ENCODE measurements at places on chromosomes 5 and 9.

- no peak for DNase-seq
These were observed 215.3 kb downstream of the SPOCK1 start for GRCh38 chr5:137283801-137284200.

DNA sequence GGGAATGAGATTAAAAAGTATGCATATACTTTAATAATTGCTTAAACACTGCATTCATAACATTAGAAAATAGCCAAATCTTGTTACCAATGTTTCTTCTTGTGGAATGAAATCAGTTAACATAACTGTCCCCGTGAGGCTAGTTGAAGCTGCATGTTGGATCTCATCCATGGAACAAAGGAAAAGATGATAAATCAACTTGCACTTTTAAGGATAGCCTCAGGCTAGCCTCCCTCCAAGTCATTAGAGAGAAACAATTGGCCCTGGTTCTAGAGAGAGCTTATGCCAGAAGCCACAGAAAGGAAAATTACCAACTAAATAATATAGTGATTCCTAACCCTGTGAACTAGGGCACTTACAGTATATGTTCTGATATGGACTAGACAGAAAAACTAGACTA lies 66.9 kb downstream of the GRIN3A start:
- no peak for DNase-seq

DNA sequence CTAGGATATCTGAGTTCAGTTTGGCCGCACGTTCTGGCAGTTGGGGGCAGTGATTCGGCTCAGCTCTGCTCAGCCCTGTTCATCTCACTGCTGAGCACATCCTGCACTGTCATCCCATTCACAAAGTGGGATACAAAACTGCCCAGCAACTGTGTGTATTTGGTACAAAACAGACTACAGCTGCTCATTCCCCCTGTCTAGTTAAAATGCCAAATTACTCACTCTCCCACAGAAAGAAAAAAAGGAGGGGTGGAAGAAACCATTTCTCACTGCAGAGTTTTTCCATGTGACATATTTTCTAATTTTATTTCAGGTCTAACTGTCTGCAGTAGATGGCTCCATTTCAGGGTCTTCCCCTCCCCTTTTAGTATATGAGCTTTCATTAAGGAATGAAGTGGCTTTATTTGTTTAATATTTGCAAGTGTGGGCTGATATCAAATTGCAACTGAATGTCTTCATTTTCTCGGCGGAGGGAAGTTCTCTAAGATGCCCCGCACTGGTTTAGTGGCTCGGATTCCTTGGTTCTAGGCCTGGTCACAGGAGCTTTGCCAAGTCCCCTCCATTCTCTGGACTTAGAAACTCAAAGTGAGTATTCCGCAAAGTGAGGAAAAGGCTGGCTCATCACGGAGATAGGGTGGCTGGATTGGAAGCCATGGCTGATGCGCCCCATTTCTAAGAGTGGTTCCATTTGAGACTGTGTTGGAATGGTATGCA lies 14.7 kb downstream of the COL15A1 start:
- DNase-seq, result no peak

DNA sequence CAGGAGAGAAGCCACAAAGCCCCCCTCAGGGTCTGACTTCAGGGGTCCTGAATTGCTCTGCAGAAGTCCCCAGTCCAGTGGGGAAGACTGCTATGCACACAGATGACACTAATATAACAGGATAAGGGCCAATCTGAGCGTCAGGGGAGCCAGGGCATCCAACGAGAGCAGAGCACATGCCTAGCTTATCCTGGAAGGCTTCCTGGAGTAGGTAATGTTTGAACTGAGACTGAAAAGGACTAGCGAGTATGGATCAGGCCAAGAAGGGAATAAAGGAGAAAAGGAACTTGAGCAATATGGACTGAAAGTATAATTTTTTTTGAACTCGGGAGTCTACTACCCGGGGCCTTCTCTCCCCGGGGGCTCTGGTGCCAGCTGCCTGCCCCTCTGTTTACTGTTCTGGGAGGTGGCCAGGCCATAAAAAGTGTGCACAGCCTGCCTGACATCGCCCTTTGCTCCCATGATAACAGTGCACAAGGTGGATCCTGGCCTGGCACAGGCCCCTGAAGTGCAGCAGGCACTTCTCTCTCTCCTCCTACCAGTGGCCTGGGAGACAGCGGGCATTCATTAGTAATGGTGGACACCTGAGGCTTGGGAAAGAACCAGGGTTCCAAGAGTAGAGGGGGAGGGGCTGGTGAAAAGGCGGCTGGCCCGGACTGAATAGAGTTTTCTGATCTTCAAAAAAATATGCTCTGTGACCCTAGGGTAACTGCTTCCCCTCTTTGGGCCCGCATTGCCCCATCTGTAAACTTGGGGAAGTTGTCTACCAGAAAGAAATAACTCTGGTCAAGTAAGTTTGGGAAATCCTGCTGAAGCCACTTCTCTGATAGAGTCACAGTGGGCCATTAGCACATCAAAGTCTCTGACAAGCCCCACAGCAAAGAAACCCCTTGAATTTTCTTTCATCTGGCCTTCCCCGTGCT lies 4.6 kb upstream of the SLC6A7 start:
- DNase-seq, result no peak

- DNase-seq, result no peak
These were observed 151.2 kb downstream of the SNCAIP start for GRCh38 chr5:122463221-122463620.

- no peak for DNase-seq
These were observed 74.8 kb downstream of the SLF1 start for GRCh38 chr5:94693043-94693822.

GRCh38 chr9:116208417-116209232 lies 55.0 kb downstream of the PAPPA start:
- DNase-seq, result no peak

DNA sequence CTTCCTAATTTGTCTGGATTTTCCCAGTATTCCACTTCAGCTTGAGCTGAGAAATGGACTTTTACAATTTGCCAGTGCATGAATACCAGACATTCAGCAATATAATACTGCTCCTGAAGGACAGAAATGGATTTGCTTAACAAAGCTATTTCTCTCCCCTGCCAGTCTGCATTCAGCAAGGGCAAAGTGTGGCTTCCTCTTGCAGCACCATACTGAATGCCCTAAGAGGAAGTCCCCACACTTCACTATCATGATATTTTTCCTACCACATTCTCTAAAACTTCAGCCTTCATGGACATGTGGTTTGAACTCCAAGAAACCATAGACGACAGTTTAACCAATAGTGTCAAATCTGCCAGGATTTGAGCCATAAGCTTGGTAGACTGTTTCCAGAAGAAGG lies 19.8 kb upstream of the TLE4 start:
- DNase-seq, result no peak

DNA sequence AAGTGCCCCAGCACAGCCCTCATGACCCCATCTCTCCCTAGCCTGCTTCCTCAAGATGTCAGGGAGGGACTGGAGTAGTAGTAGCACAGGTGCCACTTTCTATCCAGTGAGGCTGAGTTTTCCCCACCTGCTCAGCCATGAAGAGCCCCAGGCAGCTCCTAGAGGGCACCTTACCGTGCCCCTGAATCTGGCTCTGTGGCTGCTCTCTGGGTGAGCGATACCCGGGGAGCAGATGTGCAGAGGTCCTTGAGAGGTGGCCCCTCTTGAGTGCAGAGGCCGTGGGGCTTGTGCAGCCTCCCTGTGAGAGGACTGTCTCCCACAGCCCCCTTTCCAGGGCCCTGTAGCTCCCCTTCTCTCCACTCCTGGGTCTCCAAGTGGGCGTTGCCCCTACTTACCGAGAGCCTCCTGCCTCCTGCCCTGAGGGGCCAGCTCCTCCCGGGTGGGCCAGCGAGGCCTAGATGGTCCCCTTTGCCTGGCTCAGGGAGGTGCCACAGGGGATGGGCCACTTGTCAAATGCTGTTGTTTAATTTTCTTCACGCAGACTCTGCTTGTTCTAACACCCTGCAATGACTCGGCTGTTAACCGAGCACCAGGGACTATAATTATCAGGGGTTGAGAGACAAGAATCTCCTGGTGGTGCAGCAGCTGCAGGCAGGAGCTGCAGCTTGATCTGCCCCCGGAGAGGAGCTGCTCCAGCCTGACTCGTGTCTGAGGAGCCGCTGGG lies 29.6 kb upstream of the PITX1 start:
- DNase-seq, result no peak

- no peak for DNase-seq
These were observed 133.2 kb downstream of the TMEM174 start for GRCh38 chr5:73306078-73306719.

GRCh38 chr9:109473329-109473728 lies 24.8 kb downstream of the PTPN3 start:
- no peak for DNase-seq
